ENCODE measurements at places on chromosomes 16 and 17. TPM values are rescaled to one million over a fixed set of nuclear protein-coding genes. Genes with fewer than 3 reads are reported as not detected.

RPGRIP1L gene
- total RNA-seq, result 21.4 TPM

C16orf46 gene
- total RNA-seq, result 4.4 TPM

BEAN1 gene
- total RNA-seq, result 1.1 TPM

AXIN2 gene
- total RNA-seq, result 29.2 TPM

GRAPL gene
- total RNA-seq, result not detected

DNA sequence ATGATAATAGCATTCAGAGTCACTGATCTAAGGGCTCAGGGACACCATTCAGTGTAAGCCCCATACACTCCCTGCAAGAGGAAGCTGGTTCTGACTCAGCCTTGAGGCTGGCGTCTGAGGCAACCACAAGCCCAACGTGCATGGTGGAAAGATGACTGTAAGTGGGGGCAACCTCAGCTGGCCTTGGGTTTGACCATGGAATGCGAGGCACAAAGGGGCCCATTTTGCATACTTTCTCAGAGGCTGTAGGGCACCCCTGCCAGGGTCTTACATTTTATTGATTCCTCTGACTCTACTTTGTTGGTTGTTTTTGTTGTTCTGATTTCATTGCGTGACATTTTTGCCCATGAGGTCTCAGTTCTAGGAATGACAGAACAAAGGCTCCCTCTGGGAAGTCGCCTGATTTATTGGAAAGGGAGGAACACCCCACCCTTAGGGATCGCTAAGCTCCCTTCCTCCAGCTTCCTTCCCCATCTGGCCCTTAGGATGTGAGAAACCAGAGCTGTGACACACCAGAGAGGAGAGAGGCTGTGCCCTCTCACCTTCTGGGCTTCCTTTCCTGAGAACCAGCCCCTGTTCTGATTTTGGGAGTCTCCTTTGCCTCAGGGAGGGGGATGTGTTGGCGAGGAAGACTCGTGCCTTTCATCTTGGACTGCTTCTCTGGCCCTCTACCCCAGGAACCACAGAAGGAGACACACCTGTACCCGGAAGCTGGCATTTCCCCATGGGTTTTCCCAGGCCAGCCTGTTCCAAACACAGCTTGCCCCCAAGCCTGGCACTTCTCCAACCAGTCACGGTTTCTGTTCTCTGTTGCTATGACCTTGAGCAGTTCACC lies 5.6 kb upstream of the CIITA start:
- peaks cover 46% of the 10 kb centered on the region for H3K27me3 ChIP-seq
- no peaks in the 10 kb centered on the region for H3K36me3 ChIP-seq
- H3K4me3 ChIP-seq, result no peak overlapping the region
- H3K27ac ChIP-seq, result no peak overlapping the region

- H3K4me3 ChIP-seq, result no peak overlapping the region
- H3K27ac ChIP-seq, result no peak overlapping the region
- peaks cover 37% of the 10 kb centered on the region for H3K27me3 ChIP-seq
- H3K36me3 ChIP-seq, result no peaks in the 10 kb centered on the region
- peak; percentile 58 for DNase-seq
Measured at GRCh38 chr17:79647456-79647915, 36.6 kb upstream of the RBFOX3 start.

DNA sequence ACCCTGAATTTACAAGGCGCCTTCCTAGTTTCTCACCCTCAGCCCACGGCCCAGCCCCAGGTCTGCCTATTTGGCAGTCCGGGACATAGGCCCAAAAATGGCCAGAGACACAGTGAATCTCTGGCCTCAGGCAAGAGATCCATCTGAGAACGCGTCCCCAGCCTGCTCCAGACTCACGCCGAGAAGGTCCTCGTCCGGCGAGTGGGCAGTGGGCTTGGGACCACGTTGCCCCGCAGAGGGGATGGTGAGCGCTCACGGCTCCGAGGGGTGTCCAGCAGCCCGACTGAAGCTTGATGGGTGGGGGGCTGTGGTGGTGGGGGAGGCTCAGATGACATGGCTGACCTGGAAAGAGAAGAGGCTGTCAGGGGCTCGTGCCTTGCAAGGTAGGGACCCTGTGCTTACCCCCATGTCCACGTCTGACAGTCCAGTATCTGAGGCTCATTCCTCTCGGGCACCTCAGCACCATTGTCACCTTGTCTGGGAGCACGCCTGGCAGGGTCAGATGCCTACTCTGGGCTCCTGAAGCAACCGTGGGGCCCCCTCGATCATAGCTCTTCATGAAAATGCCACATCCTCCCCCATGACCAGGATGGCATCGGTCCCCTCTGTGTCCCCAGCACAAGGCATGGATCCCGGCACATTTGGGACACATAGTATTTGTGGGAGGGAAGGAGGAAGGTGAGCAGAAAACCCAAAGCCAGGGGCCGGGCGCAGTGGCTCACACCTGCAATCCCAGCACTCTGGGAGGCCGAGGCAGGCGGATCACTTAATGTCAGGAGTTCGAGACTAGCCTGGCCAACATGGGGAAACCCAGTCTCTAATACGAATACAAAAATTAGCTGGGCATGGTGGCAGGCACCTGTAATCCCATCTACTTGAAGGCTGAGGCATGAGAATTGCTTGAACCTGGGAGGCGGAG lies 9.6 kb downstream of the CARHSP1 start:
- peak overlapping the region; percentile 62 for H3K27ac ChIP-seq
- H3K4me1 ChIP-seq, result peaks cover 13% of the 10 kb centered on the region
- no peak for DNase-seq
- no peak overlapping the region for H3K4me3 ChIP-seq
- no peaks in the 10 kb centered on the region for H3K27me3 ChIP-seq

DNA sequence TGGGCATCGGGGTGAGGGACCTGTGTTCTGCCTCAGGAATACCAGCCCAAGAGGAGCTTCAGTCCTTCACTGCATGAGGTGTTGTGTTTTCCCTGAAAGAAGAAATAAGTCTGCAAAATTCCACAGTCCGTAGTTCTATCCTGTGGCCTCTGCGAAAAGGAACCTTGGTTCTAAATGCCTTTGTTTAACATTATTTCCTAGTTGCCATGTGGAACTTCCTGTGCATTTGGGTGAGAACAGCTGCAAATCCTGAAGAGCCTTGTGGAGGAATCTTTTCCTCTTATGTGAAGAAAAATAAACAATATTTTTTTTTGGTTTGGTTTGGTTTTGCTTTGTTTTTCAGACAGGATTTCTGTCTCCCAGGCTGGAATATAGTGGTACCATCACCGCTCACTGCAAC lies 9.8 kb downstream of the PSKH1 start:
- H3K36me3 ChIP-seq, result peaks cover 4% of the 10 kb centered on the region
- no peak for DNase-seq
- H3K27me3 ChIP-seq, result no peaks in the 10 kb centered on the region
- H3K4me3 ChIP-seq, result no peak overlapping the region

GRCh38 chr16:84021488-84021887 lies 21.1 kb downstream of the SLC38A8 start:
- no peak for DNase-seq
- no peaks in the 10 kb centered on the region for H3K27me3 ChIP-seq
- peaks cover 10% of the 10 kb centered on the region for H3K4me1 ChIP-seq
- H3K4me3 ChIP-seq, result no peak overlapping the region

- no peak for DNase-seq
- H3K36me3 ChIP-seq, result peaks cover 17% of the 10 kb centered on the region
- no peak overlapping the region for H3K27ac ChIP-seq
- no peaks in the 10 kb centered on the region for H3K27me3 ChIP-seq
- no peak overlapping the region for H3K4me3 ChIP-seq
- H3K4me1 ChIP-seq, result no peaks in the 10 kb centered on the region
Measured at GRCh38 chr17:63649813-63650212, 27.6 kb downstream of the MAP3K3 start.

GRCh38 chr16:3194792-3195191 lies 6.8 kb downstream of the OR1F1 start:
- peaks cover 81% of the 10 kb centered on the region for H3K27me3 ChIP-seq
- H3K4me1 ChIP-seq, result peaks cover 16% of the 10 kb centered on the region
- DNase-seq, result no peak
- H3K36me3 ChIP-seq, result no peaks in the 10 kb centered on the region
- H3K27ac ChIP-seq, result no peak overlapping the region
